ENCODE measurements at places on chromosomes 1 and 21. TPM values are rescaled to one million over a fixed set of nuclear protein-coding genes. Genes with fewer than 3 reads are reported as not detected.

Gene TRIM45
- 1.6 TPM for total RNA-seq

Gene PLPPR4
- total RNA-seq, result not detected

Gene ZNF683
- total RNA-seq, result not detected

Gene PEAR1
- total RNA-seq, result 8.8 TPM
